Activated naive CD8-positive, alpha-beta T cell treated with anti-CD3 and anti-CD28 coated beads, Interleukin-2, amount 10 ng/mL, durations not matched to agents 7 days and 5 days (primary cell): ENCODE measurements at places on chromosomes 5 and 9. TPM values are rescaled to one million over a fixed set of nuclear protein-coding genes. Genes with fewer than 3 reads are reported as not detected.

The INSYN2B gene
- not detected for total RNA-seq

The SLC36A2 gene
- not detected for total RNA-seq

DNA sequence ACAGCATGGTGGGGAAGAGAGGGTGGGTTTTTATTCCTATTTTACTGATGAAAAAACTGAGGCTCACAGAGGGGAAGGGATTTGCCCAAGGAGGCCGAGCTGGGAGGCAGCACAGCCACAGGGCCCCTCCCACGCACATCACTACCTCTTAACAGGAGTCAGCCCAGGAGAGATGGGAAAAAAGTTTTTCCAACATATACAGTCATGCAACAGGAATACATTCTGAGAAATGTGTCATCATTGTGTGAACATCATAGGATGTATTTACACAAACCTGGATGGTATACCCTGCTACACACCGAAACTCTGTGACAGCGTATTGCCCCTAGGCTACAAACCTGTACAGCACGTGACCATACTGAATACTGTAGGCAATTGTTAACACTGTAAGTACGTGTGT, 11.6 kb downstream of the TRAF1 start:
- DNase-seq: no peak

DNA sequence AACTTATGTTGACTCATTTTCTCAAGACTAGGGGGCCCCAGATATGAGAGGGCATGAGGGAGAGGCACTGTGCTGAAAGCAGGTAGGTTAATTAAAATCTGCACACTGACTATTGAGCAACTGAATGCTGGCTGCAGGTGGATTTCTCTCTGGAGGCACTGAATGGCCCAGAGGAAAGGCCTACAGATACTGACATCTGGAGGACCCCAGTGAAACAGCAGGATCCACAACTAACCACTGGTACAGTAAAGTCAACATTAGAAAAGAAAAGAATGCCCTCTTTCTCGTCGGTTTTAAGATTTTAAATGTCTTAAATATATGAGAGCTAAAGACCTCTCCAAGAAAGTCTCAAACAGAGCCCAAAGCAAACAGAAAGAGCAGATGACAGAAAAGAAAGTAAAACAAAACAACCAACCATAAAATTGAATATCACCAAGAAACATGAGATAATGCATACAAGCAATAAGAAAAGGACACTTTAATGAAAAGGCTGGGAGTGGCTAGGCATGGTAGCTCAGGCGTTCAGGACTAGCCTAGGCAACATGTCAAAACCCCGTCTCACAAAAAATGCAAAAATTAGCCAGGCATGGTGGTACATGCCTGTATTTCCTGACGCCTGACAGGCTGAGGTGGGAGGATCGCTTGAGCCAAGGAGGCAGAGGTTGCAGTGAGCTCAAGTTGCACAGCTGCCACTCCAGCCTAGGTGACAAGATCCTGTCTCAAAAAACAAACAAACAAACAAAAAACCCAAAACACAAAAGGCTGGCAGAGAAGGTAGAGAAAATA, 43.3 kb downstream of the PUM3 start:
- no peak for DNase-seq

GRCh38 chr9:107784235-107784958, 294.8 kb upstream of the KLF4 start:
- DNase-seq: no peak
